ENCODE measurements at places on chromosomes 6 and 20.
A peak's percentile ranks its signal among the peaks of the same experiment; 100 is the strongest.

- DNase-seq, result no peak
Measured at GRCh38 chr20:38203981-38204357, 38.9 kb upstream of the TGM2 start.

- no peak for DNase-seq
Measured at GRCh38 chr20:59589086-59589684, 15.2 kb upstream of the PHACTR3 start.

DNA sequence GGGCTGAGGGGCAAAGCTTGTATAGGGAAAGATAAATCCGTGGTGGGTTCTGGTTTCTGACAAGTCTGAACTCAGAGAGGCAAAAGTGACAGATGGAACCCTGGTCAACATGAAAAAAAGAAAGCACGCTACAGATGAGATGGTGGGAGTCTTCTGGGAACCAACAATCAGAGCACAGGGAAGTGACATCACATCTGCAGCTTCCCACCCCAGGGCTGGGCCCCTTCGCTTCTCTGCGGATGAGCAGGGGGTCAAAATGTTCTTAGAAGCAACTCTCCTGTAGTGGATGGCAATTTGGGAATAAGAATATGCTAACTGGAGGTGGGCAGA lies 129.2 kb upstream of the AKAP12 start:
- DNase-seq, result no peak

DNA sequence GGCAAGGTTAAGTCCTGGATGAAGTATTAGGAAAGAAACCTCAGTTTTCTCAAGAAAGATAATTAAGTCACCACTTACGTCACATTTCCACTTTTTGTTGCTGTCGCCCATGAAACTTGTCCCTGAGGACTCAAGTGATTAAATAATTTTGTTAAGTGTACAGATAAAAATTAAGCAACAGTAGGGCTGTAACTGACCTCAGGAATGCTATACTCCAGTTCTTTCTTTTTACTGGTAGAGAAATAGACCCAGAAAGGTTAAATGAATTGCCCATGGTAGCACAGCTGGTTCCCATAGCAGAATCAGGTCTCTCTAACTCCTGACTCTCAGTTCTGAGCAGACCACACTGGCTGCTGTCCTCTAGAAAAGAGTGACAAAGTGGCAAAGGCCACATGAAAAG lies 54.5 kb downstream of the CLIC5 start:
- DNase-seq, result no peak

GRCh38 chr20:49700411-49701185 lies 13.1 kb downstream of the B4GALT5 start:
- no peak for DNase-seq

DNA sequence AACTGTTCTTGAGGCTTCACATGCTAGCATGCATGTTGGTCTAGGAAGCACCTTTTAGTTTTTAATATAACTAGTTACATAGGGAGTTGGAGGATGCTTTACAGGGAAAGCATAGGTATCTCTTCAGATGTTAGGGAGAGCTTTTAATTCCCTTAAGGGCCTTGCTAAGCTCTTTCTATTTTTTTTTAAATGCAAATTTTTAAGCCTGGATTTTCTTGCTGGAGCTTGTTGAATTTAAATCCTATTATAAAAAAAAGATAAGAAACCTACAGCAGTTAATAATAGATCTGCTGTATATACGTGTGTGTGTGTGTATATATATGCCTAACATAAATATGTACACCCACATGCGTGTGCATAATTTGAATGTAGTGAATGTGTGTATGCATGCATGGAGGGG lies 79.0 kb downstream of the FIG4 start:
- no peak for DNase-seq

- DNase-seq, result no peak
Measured at GRCh38 chr6:80940571-80940970, 811.9 kb downstream of the TENT5A start.

DNA sequence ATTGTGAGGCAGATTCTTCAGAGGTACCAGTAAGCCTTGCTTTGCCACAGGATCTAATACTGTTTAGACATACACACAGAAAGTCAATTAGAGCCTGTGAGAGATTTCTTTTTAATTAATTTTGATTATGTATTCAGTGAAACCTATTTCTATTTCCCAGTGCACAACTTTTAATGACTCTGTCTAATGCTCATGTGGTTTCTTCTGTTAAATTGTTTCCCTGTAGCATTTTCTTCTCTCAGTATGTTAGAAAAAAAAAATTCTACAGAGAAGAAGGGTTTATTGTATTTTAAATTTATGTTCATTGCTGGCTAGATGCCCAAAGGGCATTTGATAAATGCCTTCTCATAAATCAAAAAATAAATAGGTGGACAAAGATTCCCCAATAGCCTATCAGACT lies 293.7 kb downstream of the C6orf118 start:
- DNase-seq, result no peak

GRCh38 chr6:48031711-48032110 lies 79.3 kb downstream of the PTCHD4 start:
- DNase-seq, result no peak

GRCh38 chr6:37525460-37526357 lies 26.0 kb upstream of the CCDC167 start:
- DNase-seq, result no peak

DNA sequence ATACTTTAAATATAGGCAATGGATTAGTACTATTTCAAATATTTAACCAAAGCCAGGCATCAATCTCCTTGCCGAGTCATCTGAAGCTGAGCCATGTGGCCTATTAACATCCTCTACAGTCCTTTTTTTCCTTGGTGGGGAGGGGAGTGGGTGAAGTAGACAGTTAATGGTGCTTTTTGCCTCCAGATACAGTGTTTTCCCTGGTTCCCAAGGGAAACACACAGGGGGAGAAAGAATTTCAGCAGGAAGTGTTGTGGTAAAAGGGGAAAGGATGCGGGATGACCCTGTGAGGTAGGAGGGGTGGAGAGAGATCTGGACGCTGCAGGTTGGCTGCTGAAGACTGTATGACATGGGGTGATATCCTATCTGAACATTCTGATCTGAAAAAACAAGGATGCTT lies 9.6 kb downstream of the CLDN20 start:
- no peak for DNase-seq

DNA sequence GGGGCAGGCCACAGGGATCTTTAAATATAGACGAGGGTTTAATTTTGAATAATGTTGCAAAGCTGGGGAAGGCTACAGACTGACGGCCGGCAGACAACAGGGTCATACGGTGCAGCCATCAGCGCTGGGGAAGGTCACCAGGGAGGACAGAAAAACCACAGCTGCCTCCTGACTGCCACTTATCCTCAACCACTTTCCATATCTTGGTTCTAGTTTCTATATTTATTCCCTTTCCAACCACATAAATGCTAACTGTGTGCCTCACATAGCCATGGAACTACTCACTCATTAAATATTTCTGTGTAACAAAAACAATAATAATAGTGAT lies 85.7 kb upstream of the AGPAT4 start:
- DNase-seq, result no peak

- DNase-seq, result no peak
Measured at GRCh38 chr6:21222656-21223055, 370.9 kb upstream of the SOX4 start.

GRCh38 chr20:61442075-61442670 lies 190.1 kb downstream of the CDH4 start:
- DNase-seq, result no peak

GRCh38 chr20:18985551-18985950 lies 172.0 kb downstream of the SCP2D1 start:
- DNase-seq, result peak; percentile 85

DNA sequence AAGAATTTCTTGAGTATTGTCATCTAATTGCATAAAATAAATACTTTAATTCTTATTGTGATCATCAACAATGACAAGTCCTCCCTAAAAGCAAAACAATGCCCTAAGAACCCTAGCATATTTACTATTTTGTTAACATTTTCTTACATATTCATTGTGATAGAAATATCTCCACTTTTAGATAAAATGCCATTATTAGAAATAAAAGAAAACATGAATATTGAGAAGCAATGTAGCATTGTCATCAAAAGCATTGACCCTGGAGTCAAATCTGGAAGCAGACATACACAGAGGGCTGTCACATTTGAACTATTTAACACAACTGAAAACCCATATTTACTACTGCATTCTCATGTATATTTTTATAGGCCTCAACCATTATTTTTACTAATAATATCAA lies 257.7 kb downstream of the SYNE1 start:
- no peak for DNase-seq

Measured in NCI-H510A treated with DMSO at 0.1 percent for 48 hours (cell line).